ENCODE measurements at places on chromosomes 3 and 15. TPM values are rescaled to one million over a fixed set of nuclear protein-coding genes. Genes with fewer than 3 reads are reported as not detected.

The WDR76 gene
- 79.3 TPM for total RNA-seq

The LSM3 gene
- total RNA-seq, result 20.5 TPM

The ZBBX gene
- total RNA-seq, result not detected

The ITIH4 gene
- total RNA-seq, result 5.5 TPM

The RBP2 gene
- total RNA-seq, result not detected

The CSPG4 gene
- not detected for total RNA-seq

The HDGFL3 gene
- total RNA-seq, result 32.2 TPM

The OR4F6 gene
- not detected for total RNA-seq

The LRRN1 gene
- total RNA-seq, result 0.98 TPM

The HDAC11 gene
- 2.0 TPM for total RNA-seq

The CDCP1 gene
- total RNA-seq, result 0.32 TPM

The AP3B2 gene
- total RNA-seq, result 0.18 TPM

The GHSR gene
- not detected for total RNA-seq

The ALS2CL gene
- 1.7 TPM for total RNA-seq

The RHOV gene
- 0.41 TPM for total RNA-seq

The EID1 gene
- total RNA-seq, result 80.5 TPM

The TMED3 gene
- total RNA-seq, result 40.1 TPM

The CHST2 gene
- total RNA-seq, result 6.0 TPM

The FOXB1 gene
- 0.13 TPM for total RNA-seq

The KNG1 gene
- total RNA-seq, result not detected

The DPPA2 gene
- not detected for total RNA-seq

The SIDT1 gene
- 24.0 TPM for total RNA-seq

The PLXNB1 gene
- total RNA-seq, result 3.7 TPM

The GPR176 gene
- 0.13 TPM for total RNA-seq

The IL5RA gene
- not detected for total RNA-seq

The CLDN18 gene
- total RNA-seq, result not detected

The CCR8 gene
- total RNA-seq, result 0.34 TPM

The SLC22A13 gene
- 0.31 TPM for total RNA-seq

The SLC15A2 gene
- 1.7 TPM for total RNA-seq

The AQP9 gene
- not detected for total RNA-seq

The IGDCC3 gene
- not detected for total RNA-seq

The DET1 gene
- total RNA-seq, result 2.1 TPM

The SLC41A3 gene
- total RNA-seq, result 23.4 TPM

The CIP2A gene
- total RNA-seq, result 44.9 TPM

The ACKR2 gene
- 1.2 TPM for total RNA-seq

The CHRNA7 gene
- total RNA-seq, result 0.20 TPM

The ZNF197 gene
- total RNA-seq, result 10.6 TPM

The SPTSSB gene
- total RNA-seq, result not detected

The ZPLD1 gene
- total RNA-seq, result not detected

The LSG1 gene
- 36.5 TPM for total RNA-seq

The ANKRD63 gene
- total RNA-seq, result not detected

The UROC1 gene
- not detected for total RNA-seq

The LINGO1 gene
- total RNA-seq, result not detected

The CCRL2 gene
- 2.8 TPM for total RNA-seq

The CYP1A1 gene
- 4.9 TPM for total RNA-seq

The ADGRG7 gene
- total RNA-seq, result 21.2 TPM

The GABRR3 gene
- not detected for total RNA-seq

The WDR93 gene
- not detected for total RNA-seq

The NMB gene
- 1.7 TPM for total RNA-seq

Measured in activated CD8-positive, alpha-beta T cell treated with anti-CD3 and anti-CD28 coated beads for 36 hours (primary cell).